CD4-positive, CD25-positive, alpha-beta regulatory T cell (primary cell): ENCODE measurements at places on chromosomes 5 and 9. TPM values are rescaled to one million over a fixed set of nuclear protein-coding genes. Genes with fewer than 3 reads are reported as not detected.

BNIP1 gene
- total RNA-seq: 30.2 TPM

CRHBP gene
- total RNA-seq: 2.5 TPM

HTR4 gene
- total RNA-seq: not detected

DNA sequence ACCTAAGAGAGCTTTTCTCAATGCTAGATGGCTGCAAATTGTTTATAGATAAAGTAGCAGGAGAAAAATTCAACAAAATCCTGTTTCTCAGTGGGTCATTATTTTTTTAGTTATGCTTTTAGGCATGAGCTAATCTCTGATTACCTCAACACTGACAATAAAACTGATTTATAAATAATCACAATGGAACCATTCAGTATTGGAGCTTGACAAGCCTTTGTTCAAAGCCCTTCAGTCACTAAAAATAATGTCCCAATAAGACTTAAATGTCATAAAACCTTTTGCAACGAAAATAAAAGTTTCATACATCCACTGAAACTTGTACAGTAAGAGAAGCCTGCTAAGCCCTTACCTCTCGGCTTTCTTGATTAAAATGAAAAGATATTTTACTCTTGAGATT is 27.2 kb downstream of the PTPDC1 start:
- DNase-seq: no peak

DNA sequence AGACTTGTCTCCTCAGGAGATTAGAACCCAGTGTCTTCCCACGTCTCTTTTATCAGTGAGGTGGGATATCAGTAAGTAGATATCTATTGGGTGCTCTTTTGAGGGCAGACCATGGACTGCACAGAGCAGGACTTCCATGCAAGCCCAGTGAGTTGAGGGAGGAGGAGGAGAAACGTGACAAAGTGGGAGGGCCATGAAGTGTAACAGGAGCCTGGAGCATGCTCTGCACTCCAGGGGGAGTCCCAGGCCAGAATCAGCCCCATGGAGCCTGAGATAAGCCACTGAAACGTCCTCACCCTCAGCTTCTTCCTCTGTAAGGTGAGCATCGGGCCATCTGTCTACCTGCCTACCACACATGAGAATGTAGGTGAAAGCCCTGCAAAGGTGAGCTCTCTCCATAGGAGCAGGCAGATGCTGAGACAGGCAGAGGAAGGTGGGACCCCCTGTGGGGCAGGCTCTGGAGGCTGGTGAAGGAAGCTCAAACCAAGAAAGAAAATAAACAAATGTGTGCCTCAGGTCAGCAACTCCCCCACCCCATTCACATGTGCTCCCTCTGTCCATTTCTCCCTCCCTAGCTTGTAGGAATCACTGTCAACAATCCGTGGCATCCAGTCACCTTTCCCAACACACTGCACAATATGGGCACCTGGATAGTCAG is 87.4 kb downstream of the NRG2 start:
- DNase-seq: no peak

DNA sequence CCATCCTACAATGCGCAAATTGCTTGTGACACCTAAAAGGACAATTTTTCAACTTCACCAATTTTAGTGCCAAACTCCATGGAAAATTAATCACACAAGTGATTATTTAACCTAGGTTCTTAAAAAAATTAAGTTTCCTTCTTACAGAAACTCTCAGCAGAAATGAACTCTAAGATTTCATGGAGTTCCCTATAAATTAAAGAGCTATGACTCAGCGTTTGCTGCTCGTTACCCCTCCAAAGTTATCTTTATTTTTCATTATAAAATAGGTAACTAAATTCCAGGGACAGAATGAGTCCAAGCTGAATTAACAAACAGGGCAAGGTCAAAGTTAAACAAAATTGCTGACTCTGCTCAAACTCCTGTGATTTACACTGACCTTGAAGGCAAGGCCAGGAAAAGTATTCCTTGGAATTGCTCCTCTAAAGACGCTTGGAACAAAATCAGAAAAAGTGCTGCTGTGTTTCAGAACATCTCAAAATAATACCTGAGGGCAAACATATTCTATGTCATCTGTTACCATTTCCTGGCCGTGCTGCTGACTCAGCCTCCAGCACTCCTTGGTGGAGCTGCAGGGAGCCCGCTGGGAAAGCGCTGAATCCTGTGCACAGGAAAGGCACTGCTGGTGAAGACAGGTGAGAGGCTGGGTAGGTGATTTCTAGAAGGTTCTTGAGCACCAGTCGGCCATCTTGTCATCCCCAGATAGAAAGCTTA is 2.5 kb upstream of the CMBL start:
- DNase-seq: no peak

DNA sequence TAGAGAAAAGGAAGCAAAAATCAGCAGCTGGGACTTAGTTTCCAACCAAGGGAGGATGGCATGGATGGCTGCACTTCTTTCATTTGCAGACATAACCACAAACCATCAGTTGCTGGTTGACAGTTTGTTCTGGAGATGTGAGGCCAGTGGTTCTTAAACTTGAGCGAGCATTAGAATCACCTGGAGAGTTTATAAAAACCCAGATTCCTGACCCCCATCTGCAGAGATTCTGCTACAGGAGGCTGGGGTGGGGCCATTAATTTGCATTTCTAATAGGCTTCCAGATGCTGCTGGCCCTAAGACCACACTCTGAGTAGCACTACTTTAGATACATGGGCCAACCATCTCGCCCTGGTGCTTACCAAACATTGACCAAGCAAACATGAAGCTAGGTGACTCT is 60.8 kb downstream of the MARCHF3 start:
- no peak for DNase-seq

EIF4E1B gene
- total RNA-seq: not detected

DNA sequence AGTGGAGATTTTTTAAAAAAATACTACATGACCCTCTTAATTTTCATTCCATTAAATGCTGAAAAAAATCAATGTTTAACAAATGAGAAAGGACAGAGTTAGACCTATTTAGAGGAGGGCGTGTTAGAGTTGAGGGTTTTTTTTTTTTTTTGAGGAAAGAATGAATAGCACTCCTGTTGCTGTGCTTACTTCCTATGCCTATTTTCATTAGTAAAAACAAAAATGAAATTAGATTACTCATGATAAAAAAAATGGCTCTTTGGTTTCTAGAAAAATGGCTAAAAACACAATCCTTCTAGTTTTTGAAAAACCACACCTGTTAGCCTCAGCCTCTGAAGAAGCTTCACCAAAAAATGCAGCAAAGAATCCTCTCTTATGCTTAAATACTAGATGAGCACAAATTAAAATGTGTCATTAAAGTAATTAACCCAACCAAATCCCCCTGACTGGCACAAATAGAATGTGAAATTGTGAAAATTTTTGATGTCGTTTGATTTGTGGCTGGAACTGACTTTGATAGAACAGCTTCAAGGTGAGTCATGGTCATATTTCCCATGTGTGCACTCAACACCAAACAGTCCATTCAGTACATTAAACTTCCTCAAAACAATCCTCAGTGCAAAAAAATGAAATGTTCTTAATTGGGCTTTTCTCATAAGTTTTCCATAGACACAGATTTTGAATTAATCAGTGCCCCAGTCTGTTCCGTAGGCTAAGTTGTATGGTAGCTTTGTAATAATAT is 98.0 kb downstream of the MACIR start:
- no peak for DNase-seq

GRCh38 chr9:131601683-131602181 is 56.4 kb downstream of the PRRT1B start:
- no peak for DNase-seq

DNA sequence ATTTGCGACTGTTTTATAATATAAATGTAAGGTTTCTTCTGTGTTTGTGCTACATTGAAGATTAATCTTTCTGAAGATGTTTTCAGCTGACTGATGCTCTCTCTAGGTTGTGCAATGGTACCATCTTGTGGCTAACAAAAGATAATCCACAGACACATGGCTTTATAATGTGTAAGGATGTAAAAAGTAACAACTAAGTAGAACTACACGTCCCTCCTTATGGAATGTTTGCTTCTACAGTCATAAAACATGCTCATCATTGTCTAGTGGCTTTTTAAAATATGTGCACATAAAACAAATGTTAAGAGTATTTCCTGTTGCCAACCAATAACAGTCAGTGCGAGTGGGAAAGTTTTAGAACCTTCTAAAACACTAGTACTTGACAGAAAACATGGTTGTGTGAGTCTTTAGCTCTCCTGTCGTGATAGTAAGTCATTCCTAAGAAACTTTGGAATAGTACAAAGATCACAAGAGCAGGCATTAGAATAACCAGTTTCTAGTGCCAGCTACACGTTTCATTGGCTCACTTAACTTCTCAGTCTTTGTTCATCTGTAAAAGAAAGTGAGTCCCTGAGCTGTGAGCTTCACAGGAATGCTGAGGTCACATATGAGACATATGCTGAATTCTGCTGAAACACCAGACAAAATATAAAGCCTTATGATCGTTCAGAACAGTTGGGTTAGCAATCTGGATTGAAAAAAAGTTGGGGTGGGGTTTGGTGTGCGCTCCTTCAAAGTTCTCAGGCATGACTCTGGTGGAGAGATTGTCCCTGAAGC is 75.7 kb upstream of the GLIS3 start:
- peak; percentile 9 for DNase-seq

DNA sequence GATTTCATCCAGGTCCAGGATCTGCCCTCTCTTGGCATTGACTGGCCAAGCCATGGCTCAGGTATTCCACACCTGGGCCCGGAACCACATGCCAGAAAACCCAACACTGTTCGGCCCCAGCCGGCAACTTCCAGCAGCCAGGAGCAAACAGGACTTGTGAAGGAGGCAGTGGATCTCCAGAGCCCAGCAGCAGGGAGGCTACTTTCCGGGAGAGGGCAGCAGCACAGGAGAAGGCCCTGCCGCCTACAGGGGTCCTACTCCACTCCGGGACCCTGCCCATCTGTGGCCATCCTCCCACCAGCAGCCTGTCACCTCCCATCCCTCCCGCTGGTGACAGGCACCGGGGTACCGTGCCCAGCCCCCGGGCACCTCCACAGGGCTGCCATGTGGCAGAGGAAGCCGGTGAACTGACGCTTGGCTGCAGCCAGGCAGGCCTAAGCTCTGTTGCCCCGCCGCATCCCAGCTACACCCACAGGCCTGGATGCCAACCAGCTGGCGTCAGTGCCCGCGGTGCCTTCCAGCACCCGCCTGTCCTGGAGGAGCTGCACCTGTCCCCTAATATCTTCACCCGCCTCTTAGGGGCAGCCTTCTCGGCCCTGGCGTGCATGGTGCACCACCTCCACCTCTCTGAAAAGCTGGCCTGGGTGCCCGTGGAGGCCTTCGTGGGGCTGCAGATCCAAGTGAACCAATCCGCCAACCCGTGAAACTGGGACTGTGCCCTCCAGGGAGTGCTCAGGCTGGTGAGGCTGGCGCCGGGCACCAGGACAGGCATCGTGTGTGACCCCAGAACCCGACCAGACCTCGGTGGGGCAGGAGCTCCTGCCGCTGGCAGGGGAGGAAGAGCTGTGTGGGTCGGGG is 18.9 kb upstream of the SLC30A5 start:
- DNase-seq: no peak

ALDOB gene
- not detected for total RNA-seq

CENPK gene
- total RNA-seq: 47.9 TPM

DNA sequence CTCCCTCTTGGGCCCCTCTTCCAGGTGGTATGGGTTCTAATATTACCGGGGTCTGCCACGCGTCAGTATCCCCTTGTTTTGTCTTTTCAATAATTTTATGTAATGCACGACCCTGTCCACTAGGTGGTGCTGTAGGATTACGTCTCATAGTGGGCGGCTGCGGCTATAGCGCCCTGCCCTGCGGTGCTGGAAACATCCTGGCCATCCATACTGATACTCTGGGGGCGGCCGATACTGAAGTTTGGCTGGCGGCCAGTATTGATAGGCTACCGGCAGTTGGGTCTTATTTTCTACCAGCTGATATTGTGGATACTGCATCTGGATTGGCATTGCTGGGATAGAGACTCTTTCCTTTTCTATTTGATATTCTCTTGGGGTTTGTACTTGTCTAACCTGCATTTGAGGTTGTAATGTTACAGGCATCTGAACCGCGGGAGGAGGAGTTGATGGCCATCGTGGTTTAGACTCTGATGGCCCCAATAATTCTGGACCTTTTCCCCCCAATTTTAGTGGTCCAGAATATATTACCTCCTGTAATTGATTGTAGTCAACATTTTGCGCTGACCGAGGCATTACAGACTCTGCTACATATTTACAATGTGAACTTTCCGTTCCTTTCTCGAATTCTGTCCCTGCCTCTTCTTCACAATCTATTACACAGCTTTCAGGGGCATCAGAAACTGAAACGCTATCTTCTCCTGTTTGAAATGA is 3.3 kb upstream of the TMEM141 start:
- peak; percentile 76 for DNase-seq

ADAMTS19 gene
- not detected for total RNA-seq

GRCh38 chr9:89543621-89544278 is 45.8 kb upstream of the SEMA4D start:
- DNase-seq: no peak

GRM6 gene
- not detected for total RNA-seq

- no peak for DNase-seq
These were observed 202.9 kb upstream of the IER5L start for GRCh38 chr9:129380961-129381401.

GRCh38 chr9:18766989-18767550 is 265.9 kb downstream of the SAXO1 start:
- DNase-seq: no peak

GRCh38 chr9:76176171-76176570 is 218.1 kb downstream of the RFK start:
- no peak for DNase-seq

DNA sequence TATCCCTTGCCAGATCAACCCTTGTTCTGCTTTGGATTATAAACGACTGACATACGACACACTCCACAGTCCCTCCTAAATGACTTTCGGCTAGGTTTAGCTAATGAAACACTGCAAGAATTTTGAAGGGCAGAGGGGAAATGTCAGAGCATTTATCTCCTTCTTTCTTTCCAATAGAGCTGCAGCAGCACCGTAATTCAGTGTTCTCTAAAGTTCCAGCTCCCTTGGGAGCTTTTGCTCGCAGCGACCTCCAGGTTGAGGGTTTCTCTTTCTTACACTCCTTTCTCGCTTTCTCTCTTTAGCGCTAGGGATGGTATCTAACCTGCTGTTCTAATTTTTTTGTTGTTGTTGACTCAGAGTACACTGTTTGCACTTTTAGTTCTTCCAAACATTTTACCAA is 467.1 kb upstream of the ST8SIA4 start:
- DNase-seq: no peak

DNA sequence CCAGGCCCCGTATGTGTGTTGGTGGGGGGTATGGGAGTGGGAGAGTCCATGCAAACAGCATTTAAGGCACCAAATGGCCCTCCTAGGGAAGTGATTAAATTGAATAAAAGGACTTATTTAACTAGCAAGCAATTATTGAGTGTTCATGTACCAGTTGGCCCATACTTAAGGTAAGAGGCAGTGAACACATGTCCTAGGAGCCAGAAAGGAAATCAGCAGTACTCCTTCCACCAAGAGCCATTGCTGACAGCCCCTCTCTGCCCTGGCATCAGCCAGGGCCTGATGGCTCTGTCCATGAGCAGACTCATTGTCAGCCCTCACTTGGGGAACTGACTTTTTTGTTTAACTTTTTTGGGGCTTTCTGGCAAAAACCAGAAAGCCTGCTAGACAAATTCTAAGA is 10.4 kb upstream of the SHROOM1 start:
- DNase-seq: no peak

DNA sequence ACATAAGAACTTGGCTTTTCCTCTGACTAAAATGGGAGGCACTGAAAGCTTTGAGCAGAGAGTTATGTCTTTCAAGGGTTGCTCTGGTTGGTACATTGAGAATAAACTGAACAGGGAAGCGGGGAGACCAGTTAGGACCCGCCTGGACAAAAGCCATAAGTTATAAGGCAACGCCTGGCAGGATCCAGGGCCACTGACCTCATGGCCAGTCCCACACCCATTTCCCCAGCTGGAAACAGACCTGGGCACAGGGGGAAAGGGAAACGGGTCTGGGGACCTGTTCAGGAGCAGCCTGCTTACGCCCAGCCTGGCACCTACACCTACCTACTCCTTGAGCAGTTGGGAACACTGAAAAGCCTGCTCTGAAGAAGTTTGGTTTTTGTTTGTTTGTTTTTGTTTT is 1.3 kb downstream of the SPINK4 start:
- DNase-seq: no peak
